ENCODE measurements at places on chromosomes 5 and 9.

DNA sequence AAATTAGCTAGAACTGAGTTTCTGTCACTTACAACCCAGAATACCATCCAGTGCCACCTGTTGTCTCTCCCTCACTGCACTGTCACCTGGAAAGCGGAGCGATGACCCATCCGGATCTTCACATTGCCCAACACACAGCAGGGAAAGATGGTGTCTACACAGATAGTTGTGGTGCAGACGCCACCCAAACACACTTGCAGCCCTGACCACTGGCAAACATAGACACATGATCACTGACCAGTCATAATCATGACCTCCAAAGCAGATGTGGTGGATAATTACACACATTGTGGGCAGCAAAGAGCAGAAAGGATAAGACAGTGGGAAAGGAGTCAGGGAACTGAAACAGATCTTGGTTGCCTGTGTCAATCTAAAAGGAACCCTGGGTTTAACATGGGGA lies 64.7 kb downstream of the GABBR2 start:
- H3K27ac ChIP-seq: no peak overlapping the region
- H3K27me3 ChIP-seq: peaks cover 39% of the 10 kb centered on the region
- H3K4me3 ChIP-seq: no peak overlapping the region
- H3K36me3 ChIP-seq: no peaks in the 10 kb centered on the region
- H3K4me1 ChIP-seq: no peaks in the 10 kb centered on the region

DNA sequence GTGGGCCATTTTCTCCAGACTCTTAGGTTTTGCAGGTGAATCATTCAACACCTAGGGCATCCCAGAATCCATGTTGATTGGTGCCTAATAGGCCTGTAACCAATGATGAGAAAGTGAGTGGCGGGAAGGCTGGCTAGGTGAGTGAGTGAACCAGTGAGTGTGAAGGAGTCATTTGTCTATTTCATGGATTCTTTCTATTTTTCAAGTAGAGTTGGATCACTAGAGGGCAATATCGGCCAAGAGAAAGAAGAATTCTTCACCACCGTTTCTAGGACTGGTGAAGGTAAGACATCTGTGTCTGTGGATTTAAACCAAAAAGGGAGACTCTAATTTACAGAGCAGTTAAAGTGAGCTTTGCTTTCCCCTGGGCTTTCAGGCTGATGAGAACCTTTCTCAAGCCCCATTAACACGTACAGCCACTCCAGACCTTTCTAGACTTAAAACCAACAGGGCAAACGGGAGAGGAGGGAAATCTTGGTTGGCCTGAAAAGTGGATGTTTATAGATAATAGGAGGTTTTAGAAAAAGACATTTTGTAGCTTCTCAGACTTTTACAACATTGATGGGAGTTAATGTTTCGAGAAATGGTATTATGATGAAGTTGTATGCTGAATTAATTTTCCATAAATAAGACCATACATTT lies 114.3 kb upstream of the IL12B start:
- H3K27ac ChIP-seq: no peak overlapping the region
- H3K4me1 ChIP-seq: peaks cover 4% of the 10 kb centered on the region
- H3K36me3 ChIP-seq: no peaks in the 10 kb centered on the region
- H3K27me3 ChIP-seq: no peaks in the 10 kb centered on the region
- no peak for DNase-seq
- no peak overlapping the region for H3K4me3 ChIP-seq

DNA sequence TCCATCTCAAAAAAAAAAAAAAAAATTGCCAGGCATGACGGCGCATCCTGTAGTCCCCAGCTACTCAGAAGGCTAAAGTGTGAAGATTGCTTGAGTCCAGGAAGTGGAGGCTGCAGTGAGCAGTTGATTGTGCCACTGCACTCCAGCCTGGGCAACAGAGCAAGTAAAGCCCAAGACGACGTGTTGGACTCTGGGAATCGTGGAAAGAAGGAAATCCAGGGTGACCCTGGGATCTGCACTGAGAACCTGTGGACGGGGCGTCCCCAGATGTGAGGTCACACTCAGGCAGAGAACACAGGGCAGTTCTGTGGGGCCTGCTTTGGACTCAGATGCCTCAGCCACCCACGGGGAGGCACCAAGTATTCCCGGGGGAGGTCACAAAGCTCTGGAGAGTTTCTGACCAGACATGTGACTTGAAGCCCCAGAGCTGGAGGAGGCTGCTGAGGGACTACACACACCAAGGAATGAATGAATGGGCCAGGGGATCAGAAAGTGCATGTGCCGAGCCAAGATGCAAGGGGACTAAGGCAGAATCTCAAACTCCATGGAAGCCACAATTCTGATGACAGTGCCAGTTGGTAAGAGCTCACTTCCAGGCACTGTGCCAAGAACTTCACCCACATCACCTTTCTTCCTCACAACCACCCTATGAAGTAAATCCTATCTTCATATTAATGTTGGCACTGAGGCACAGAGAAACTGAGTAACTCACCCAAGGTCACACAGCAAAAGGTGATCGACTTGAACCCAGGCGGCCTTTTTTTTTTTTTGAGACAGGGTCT lies 12.9 kb downstream of the DYNC2I2 start:
- no peak overlapping the region for H3K27ac ChIP-seq
- no peak for DNase-seq
- H3K27me3 ChIP-seq: no peaks in the 10 kb centered on the region
- H3K4me3 ChIP-seq: no peak overlapping the region

- H3K4me3 ChIP-seq: no peak overlapping the region
- no peak overlapping the region for H3K27ac ChIP-seq
- no peaks in the 10 kb centered on the region for H3K27me3 ChIP-seq
- peaks cover 50% of the 10 kb centered on the region for H3K36me3 ChIP-seq
- no peak for DNase-seq
- peaks cover 57% of the 10 kb centered on the region for H3K4me1 ChIP-seq
Observed at GRCh38 chr9:6921315-6921714, 163.5 kb downstream of the KDM4C start.

DNA sequence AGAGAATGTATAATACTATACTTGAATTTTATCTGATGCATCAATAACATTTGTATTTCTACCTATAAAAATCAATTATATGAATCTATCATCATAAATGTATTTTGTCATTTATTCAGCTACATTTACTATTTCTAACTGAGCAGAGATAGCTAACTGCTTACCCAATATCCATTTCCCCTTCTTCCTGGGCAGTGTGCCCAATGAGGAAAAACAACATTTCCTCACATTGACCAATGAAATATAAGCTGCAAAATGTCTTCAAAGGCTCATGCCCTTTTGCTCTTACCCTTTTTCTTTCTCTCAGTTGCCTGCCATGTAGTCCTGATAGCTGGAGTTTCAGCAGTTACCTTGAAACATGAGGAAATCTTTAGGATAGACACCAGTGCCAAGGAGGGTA lies 385.8 kb upstream of the PCSK5 start:
- no peaks in the 10 kb centered on the region for H3K4me1 ChIP-seq
- H3K27ac ChIP-seq: no peak overlapping the region
- no peak for DNase-seq
- peaks cover 4% of the 10 kb centered on the region for H3K27me3 ChIP-seq

GRCh38 chr5:6175172-6175854 lies 203.0 kb downstream of the MED10 start:
- no peak overlapping the region for H3K27ac ChIP-seq
- H3K36me3 ChIP-seq: no peaks in the 10 kb centered on the region
- no peaks in the 10 kb centered on the region for H3K27me3 ChIP-seq
- H3K4me3 ChIP-seq: no peak overlapping the region
- no peak for DNase-seq

DNA sequence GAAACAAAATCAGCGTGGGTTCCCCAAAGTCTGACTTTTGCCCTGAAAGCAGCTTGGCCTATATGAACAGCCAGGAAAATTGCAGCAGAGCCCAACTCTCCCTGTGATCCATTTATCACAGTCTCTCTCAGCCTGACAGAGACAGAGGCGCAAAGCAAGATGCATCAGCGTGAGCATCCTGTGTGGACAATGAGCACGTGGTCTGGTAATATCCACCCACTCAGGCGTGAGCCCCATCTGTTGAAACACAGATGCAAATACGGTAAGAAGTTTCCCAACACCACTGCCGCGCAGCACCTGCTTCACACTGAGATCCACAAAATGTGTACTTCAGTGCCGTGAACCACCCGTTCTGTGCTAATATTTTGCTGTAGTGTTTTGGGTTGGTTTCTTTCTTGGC lies 114.6 kb downstream of the MRPL36 start:
- no peak overlapping the region for H3K4me3 ChIP-seq
- no peak overlapping the region for H3K27ac ChIP-seq
- DNase-seq: no peak
- H3K36me3 ChIP-seq: no peaks in the 10 kb centered on the region
- H3K4me1 ChIP-seq: no peaks in the 10 kb centered on the region
- peaks cover 38% of the 10 kb centered on the region for H3K27me3 ChIP-seq

- H3K27me3 ChIP-seq: peaks cover 66% of the 10 kb centered on the region
- H3K4me3 ChIP-seq: no peak overlapping the region
- H3K36me3 ChIP-seq: no peaks in the 10 kb centered on the region
- H3K27ac ChIP-seq: no peak overlapping the region
Observed at GRCh38 chr5:136194576-136194975, 1.6 kb upstream of the SMIM32 start.

All from activated T-cell treated with anti-CD3 and anti-CD28 coated beads, Interleukin-2, amount 50 U/mL, for 24 hours (primary cell).